ENCODE measurements at places on chromosomes 2 and 18.

DNA sequence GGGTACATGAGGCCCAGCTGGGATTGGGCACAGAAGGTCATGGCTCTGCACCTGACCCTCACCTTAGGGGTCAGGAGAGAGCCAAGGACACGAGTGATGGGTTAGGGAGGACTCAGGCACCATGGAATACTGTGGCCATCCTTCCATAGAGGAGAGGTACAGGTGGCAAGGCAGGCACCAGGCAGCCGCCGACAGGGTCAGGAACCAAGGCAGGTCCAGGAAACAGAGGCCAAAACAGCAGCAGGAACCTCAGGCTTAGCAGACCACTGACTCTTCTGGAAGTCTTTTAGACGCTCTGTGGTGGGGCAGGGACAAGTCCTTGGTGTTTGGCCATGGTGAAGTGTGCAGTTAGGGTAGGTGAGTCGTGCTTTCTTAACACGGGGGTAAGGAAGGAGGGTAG lies 128.0 kb downstream of the NEDD4L start:
- H3K4me3 ChIP-seq, result no peak overlapping the region
- DNase-seq, result no peak
- H3K36me3 ChIP-seq, result no peaks in the 10 kb centered on the region
- no peak overlapping the region for H3K27ac ChIP-seq

DNA sequence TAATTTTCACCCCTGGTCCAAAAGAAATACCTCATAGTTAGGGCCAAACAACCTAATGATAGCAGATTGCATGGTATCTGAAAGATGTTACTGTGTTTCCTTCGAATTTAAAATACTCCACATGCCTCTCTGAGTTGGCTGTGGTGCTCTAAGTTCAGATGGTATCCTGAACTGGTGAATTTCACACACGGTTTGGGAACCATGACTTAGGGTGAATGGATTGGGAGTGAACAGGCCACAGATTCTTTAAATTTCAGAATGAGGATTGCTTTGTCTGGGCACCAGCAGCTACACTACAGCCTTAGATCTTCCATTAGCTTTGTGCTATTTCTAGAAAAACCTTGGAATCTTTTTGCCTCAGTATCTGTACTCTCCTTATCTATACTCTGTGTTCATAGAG lies 6.2 kb downstream of the GMCL1 start:
- no peak for DNase-seq
- peaks cover 9% of the 10 kb centered on the region for H3K36me3 ChIP-seq
- no peaks in the 10 kb centered on the region for H3K27me3 ChIP-seq
- peaks cover 59% of the 10 kb centered on the region for H3K4me1 ChIP-seq
- H3K4me3 ChIP-seq, result no peak overlapping the region

GRCh38 chr2:109324861-109325260 lies 195.9 kb downstream of the SH3RF3 start:
- no peaks in the 10 kb centered on the region for H3K36me3 ChIP-seq
- no peak for DNase-seq
- H3K4me3 ChIP-seq, result no peak overlapping the region
- H3K27ac ChIP-seq, result no peak overlapping the region

DNA sequence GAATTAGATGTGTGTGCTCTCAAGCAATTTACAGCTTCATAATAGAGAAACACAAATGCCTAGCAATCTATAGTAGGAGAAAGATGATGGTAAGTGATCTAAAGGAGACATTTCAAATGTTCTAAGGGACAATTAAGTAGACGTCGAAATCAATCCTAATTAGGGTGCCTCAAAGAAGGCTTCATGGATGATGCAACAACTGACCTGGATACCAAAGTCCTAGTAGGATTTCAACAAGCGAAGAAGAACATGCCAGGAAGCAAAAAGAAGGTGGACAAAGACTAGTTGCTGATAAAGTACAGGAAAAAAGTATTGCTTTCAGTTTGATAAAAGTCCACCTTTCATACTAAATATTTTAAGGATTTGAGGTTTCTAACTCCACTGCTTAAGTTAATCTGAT lies 12.5 kb downstream of the FIGN start:
- H3K27me3 ChIP-seq, result no peaks in the 10 kb centered on the region
- no peak overlapping the region for H3K27ac ChIP-seq
- no peaks in the 10 kb centered on the region for H3K36me3 ChIP-seq
- no peak overlapping the region for H3K4me3 ChIP-seq

- H3K36me3 ChIP-seq, result no peaks in the 10 kb centered on the region
- H3K27ac ChIP-seq, result no peak overlapping the region
- H3K4me3 ChIP-seq, result peak overlapping the region; percentile 61
- H3K27me3 ChIP-seq, result peaks cover 35% of the 10 kb centered on the region
- H3K4me1 ChIP-seq, result peaks cover 8% of the 10 kb centered on the region
Measured at GRCh38 chr2:176638167-176639015, 369.1 kb downstream of the MTX2 start.

DNA sequence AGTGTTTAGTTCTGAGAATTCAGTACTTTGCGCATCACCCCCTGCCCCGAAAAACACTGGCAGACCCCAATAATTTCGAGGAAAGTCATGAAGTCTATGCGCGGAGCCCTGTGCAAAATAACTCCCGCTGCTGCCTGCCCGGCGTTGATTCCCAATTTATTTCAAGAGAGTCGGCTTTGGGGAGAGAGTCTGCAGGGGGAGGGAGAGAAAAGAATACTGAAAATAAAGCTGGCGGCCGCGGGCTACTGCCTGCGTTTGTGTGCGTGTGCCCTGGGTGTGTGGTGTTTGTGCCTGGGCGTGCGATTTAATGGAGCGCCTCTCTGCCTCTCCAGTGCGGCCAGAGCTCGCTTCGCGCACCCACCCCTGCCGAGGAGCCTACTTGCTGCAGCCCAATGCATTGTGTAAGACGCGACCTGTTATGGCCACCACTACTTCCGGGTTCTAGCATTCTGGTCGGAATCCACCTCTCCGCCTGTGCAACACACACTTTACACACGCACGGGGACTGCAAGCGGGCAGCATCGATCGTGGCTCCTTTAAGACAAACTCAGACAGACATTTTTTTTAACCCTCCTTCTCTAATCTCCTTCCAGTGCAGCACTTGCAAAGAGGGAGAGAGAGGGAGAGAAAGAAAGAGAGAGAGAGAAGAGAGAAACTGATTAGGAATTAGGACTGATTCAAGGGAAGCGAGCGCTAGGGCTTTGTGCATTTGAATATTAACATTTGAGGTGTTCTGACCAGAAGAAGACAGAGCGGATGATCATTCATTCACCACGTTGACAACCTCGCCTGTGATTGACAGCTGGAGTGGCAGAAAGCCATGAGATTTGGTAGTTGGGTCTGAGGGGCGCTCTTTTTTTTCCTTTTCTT lies at the start of gene MEIS1:
MEIS1 (plus strand) TSS at position 447 of the 870 bp plus-strand sequence. CDS start 732 bp downstream, outside the sequence.
- DNase-seq, result no peak
- H3K27me3 ChIP-seq, result peaks cover 94% of the 10 kb centered on the region
- H3K4me3 ChIP-seq, result peak within 1 kb of the TSS; percentile 89
- no peak within 1 kb of the TSS for H3K27ac ChIP-seq
- H3K4me1 ChIP-seq, result peaks cover 44% of the 10 kb centered on the region

DNA sequence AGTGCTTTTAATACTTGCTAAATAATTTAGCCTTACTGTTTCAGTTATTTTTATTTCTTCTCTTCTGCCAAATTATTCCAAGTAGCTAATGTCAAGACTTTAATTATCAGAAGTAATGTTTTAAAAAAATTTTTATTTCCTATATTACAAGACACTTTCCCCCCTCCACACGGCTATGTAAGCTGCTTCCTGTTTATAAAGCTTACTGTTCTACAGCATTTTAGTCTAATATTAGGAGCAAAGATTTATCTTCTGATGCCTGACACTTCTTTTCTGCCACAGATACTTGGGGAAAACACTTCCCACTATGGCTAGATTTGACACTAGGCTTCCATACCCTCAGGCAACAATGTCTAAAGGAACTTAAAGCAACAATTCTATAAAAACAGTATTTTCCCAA lies 62.3 kb downstream of the ROCK1 start:
- no peak for DNase-seq
- peaks cover 14% of the 10 kb centered on the region for H3K4me1 ChIP-seq
- no peak overlapping the region for H3K4me3 ChIP-seq
- peaks cover 32% of the 10 kb centered on the region for H3K36me3 ChIP-seq
- H3K27ac ChIP-seq, result peak overlapping the region; percentile 50

GRCh38 chr2:198441246-198441645 lies 636.9 kb downstream of the PLCL1 start:
- H3K4me1 ChIP-seq, result no peaks in the 10 kb centered on the region
- no peak for DNase-seq
- H3K36me3 ChIP-seq, result no peaks in the 10 kb centered on the region
- no peak overlapping the region for H3K4me3 ChIP-seq

DNA sequence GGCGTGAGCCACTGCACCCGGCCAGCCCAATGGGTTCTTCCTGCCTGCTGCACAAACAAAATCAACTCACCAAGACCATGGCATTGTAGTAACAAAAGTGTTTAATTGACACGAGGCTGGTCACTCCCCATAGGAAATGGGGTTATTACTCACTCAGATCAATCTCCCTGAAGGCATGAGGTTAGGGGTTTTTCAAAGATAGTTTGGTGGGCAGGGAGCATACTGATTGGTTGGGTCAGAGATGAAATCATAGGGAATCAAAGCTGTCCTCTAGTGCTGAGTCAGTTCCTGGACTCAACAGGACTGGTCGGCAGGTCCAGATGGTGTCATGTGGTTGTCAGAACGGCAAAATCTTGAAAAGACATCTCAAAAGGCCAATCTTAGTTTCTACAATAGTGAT lies 122.1 kb downstream of the TMEM17 start:
- no peak overlapping the region for H3K27ac ChIP-seq
- H3K36me3 ChIP-seq, result no peaks in the 10 kb centered on the region
- H3K4me3 ChIP-seq, result no peak overlapping the region
- no peaks in the 10 kb centered on the region for H3K27me3 ChIP-seq
- H3K4me1 ChIP-seq, result peaks cover 7% of the 10 kb centered on the region
- no peak for DNase-seq

- DNase-seq, result no peak
- no peak overlapping the region for H3K4me3 ChIP-seq
- H3K27ac ChIP-seq, result no peak overlapping the region
- H3K4me1 ChIP-seq, result peaks cover 86% of the 10 kb centered on the region
Measured at GRCh38 chr2:127514485-127514884, 11.8 kb downstream of the IWS1 start.
